ENCODE measurements at places on chromosomes 13 and 19. TPM values are rescaled to one million over a fixed set of nuclear protein-coding genes. Genes with fewer than 3 reads are reported as not detected.

The EHD2 gene
- 60.5 TPM for total RNA-seq

The GAS6 gene
- 49.4 TPM for total RNA-seq

The LGALS4 gene
- total RNA-seq: 0.86 TPM

The LILRB5 gene
- not detected for total RNA-seq

The BSG gene
- total RNA-seq: 603 TPM

The SIGLEC12 gene
- total RNA-seq: not detected

The CGB8 gene
- 0.34 TPM for total RNA-seq

The NLRP4 gene
- total RNA-seq: 0.52 TPM
